ENCODE measurements at places on chromosomes 7 and 10.

DNA sequence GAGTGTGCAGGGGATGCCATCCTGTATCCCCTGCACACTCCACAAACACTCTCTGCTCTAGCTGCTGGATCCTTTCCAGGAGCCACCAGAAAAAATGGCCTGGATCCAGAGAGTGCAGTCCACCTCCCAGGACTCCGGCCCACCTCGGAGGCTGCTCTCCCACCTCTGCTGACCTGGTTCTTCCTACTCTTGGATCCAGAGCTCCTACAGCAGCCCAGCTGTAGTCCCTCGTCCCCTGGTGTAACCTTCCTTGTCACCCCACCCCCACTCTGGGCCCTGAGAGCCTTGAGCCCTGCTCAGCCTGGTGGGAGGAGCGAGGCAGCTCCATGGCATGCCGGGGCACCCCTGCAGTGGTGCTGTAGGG lies 54.4 kb downstream of the GOLGA7B start:
- no peak for DNase-seq

DNA sequence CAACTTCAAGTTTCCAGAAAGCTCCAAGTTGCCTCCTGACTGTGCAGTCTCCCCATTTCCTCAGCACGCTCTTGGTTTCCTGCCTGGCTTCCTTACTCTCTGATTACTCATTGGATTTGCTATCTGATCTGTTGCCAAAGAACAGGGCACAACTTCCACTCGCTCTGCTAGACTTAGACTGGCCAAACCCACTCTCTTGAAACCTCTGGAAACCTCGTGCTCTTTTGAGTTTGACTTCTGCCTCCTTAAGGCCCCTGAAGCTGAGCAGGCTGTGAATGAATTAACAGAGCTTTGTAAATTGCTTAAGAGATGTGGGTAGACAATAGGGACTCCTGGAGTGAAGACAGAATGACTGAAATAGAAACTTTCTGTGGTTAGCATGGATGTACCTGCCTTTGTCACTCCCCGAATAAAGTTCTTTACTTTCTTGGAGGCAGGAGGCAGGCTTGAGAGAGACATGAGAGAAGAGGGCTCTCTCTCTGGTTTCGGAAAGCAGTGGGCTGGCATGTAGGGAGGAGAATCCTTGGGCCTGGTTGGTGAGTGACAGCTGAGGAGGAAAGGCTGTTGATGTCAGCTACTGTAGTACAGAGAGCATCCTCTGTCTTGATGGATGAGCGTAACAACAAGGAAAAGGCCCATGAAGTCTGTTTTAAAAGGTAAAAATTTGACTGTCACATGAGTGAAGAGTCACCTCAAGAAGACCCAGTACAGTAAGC lies 70.8 kb downstream of the CHN2 start:
- peak; percentile 61 for DNase-seq

DNA sequence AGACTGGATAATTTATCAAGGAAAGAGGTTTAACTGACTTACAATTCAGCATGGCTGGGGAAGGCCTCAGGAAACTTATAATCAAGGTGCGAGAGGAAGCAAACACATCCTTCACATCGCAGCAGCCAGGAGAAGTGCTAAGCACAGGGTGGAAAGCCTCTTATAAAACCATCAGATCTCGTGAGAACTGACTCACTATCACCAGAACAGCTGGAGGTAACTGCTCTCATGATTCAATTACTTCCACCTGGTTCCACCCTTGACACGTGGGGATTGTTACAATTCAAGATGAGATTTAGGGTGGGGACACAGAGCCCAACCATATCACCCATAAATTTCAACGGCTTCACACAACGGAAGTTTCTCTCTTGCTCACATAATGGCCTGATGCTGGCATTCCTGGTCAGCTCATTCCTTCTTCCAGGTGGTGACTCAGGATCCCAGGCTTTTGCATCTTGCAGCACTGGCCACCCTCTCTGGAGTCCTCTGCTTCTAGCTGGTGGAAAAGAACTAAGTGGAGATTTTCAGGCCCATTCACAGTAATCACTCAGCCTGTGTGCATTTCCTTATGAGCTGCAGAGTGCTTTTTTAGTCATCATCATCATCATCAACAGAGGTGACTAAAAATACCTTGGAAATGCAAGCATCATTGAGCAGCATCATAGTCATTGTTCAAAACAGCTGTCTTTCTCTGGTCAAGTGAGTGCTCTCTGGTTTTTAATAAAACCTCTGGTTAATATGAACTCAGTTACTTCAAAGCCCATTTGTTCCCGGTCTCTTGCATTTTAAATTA lies 308.1 kb downstream of the SFMBT2 start:
- no peak for DNase-seq

GRCh38 chr10:74290708-74291107 lies 139.7 kb downstream of the ADK start:
- no peak for DNase-seq

- no peak for DNase-seq
These were observed 180.7 kb upstream of the GPR26 start for GRCh38 chr10:123485341-123485960.

DNA sequence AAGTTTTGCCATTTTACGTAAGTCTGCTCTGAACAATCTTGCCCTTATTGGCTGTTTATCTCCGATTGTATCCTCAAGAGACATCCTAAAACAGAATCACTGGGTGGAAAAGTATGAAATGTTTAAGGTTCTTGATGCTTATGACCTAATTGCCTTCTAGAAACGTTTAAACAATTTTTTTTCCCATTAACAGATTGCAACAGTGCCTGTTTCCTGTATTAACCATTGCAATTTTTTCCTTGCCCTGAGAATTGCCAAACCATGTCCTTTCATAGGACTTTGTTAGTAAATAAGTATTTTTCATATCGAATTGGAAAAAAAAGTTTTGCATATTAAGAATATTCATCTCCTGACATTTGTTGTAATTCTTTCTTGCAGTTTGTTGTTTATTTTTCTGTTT lies 639.8 kb downstream of the INHBA start:
- no peak for DNase-seq

- no peak for DNase-seq
These were observed 73.6 kb downstream of the COBL start for GRCh38 chr7:51242881-51243518.

- no peak for DNase-seq
These were observed 422.9 kb upstream of the MKI67 start for GRCh38 chr10:128549101-128549608.

DNA sequence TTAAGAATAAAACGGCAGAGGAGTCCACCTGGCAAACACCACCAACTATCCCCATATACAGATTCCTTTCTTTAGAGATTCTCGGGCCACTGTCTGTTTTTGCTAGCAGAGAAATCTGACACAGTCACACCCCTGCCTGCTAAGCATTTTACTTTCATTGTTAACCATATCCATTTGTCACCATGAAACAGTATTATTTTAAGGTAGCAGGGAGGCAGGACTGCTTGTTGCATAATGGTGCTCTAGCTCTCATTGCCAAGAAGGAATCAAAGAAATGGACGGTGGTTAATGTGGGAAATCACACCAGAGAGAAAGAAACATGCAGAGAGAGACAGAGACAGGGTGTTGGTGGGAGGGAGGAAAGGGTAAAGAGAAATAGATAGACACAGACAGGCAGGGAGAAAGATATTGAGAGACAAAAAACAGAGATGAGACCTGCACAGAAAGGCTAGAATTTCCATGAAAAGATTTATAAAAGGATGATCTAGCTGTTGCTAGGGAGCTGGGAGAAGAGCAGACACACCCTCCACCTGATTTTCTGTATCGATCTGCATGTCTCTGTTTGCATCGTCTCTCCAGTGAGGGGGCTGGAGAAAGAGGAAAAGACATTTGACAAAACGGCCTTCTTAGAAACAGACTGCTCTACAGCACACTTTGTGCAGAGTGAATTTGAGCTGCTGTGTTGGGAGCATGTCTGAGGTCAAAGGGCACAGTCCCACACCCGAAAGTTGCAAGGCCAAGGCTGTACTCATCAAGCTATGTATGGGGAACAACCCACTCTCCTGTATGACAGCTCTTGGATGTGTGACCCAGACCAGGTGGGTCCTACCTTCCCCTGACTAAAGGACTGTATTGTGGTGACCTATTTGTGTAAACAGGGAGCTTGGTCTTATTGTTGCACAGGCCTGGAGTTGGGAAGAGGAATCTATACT lies 303.1 kb downstream of the FZD1 start:
- no peak for DNase-seq

DNA sequence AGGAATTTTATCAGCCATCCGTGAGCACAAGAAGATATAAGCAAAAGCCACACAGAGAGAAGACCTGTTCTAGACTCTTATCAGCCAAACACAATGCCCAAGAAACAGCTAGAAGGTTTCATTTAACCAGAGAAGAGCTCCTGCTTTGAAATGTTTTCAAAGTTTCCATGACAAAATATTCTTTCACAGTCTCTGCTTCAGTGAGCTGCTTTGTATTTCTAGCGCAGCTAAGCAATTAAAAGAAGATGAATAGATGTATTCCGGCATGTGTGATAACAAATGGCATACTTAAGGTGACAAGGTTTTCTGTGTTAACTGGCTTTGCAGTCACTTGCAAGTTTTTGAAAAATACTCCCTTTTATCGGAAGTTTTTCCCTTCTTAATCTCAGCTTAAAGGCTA lies 78.9 kb upstream of the NXPH1 start:
- DNase-seq = no peak

GRCh38 chr10:76218035-76218434 lies 786.6 kb downstream of the LRMDA start:
- no peak for DNase-seq

GRCh38 chr10:103140469-103140868 lies 52.6 kb downstream of the NT5C2 start:
- no peak for DNase-seq

DNA sequence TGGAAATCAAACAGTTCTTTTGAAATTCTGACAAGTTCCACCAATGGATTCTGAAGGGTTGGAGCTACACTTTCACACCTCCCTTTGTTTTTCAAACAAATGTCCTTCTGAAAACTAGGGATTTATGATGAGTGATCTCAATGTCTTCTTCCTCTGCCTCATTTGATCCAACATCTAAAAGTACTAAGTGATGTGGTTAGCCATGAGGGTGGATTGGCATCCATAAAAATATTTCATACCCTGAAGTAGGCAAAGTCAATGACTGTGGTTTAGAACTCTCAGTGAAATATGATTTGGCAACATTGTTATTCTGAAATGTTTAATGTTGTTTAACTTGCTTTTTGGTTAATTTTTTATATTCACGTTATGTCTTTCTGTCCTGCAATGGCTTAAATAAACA lies 136.9 kb downstream of the MBL2 start:
- no peak for DNase-seq

DNA sequence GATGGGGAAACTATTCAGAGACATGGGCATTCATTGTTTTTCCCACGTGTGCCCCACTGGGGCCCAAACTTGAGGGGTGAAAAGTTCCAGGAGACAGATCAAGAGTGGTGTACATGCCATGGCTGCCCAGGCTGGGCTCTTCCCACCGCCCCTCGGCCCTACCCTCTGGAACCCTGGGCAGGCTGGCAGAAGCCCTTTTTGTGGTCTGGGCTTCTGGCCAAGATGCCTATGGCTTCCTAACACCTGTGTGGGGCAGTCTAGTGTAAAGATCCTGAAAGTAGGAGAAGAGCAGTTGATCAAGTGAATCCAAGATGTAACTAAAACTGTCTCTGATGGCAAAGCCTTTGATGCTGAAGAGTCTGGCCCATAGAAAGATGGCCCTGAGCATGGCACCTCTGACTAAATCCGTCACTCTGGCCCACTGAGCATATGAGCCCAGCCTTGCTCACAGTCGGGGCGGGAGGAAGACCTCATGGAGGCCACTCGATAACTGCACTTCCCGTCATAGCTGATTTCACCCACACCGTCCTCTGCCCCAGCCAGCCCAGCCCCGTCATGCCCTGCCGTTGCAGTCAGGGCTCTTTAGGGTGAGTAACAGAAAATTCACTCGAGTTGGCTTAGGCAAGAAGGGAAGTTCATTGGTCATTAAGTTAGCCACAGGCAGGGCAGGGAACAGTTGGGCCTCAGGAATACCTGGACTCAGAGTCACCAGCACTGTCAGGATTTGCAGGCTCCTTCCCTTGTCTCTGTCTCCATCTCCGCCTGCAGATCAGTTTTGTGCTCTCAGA lies 37.9 kb upstream of the MTPAP start:
- DNase-seq = no peak

DNA sequence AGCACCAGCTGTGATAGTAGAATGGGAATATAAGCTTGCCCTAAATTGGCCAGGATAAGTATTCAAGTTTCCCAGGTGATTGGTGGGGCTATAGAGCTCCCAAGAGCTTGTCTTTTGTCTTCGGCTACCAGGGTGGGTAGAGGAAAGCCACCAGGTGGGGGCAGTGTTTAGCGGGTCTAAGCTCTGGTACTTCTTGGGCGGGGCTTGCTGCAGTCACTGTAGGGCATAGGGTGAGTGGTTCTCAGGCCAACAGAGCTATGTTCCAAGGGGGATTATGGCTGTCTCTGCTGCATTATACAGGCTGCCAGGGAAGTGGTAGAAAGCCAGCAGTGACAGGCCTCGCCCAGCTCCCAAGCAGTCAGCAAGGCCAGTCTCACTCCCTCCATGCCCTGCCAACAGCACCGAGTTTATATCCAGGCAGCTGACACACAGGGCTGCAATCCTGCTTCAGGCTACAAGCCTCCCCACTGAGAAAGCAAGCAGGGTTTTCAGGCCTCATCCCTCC lies 110.7 kb downstream of the ZNF467 start:
- peak; percentile 66 for DNase-seq

DNA sequence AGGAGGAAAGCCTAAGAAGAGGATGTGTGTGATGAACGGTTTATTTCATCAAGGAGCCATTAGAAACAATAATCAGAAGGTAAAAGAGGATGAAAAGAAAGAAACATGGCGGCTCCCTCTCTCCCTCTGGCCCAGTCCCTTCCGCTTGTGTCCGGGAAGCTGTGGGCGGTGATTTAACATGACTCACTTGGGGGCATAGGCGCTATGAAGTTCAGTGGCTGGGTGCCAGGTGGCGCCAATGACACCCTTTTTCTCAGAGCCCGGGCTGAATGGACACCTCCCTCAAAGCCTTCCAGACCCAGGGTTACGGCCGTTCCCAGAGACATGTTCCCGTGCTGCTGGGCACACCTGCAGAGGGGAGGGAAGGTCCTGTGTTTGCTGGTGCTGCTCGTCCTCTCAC lies 244.0 kb downstream of the SKAP2 start:
- DNase-seq = peak; percentile 31

DNA sequence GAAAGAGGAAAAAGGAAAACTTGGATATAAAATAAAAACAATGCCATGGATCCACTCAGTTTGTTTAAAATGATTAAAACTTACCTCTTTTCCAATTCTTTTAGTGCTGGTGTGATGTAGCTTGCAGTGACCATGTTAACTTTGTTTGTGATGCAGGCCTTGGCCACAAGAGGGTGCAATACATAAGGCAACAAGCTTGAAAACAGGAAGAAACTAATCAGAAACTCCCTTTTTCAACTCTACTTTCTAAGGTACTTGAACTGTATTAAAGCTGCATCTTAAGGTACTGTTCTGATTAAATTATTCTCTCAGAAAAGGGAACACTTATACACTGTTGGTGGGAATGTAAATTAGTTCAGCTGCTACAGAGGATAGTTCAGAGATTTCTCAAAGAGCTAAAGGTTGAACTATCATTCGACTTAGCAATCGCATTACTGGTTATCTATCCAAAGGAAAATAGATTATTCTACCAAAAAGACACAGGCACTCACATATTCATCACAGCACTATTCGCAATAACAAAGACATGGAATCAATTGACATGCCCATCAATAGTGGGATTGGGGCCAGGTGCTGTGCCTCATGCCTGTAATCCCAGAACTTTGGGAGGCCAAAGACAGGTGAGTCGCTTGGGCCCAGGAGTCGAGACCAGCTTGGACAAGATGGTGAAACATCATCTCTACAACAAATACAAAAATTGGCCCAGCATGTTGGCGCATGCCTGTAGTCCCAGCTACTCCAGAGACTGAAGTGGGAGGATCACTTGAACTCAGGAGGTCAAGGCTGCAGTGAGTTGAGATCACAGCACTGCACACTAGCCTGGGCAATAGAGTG lies 50.9 kb downstream of the AASS start:
- peak; percentile 80 for DNase-seq

GRCh38 chr10:34815185-34816084 lies at the start of gene PARD3:
Gene PARD3, minus strand, starts transcription at chr10:34815296. Its CDS starts 301 bp downstream, at chr10:34814995.
- peak; percentile 59 for DNase-seq

All from common myeloid progenitor, CD34-positive (primary cell).